ENCODE measurements at places on chromosomes 3 and 15.

- DNase-seq = no peak
Measured at GRCh38 chr3:23157331-23157730, 45.8 kb upstream of the UBE2E2 start.

- no peak for DNase-seq
Measured at GRCh38 chr15:42274702-42274989, 1.4 kb upstream of the TMEM87A start.

DNA sequence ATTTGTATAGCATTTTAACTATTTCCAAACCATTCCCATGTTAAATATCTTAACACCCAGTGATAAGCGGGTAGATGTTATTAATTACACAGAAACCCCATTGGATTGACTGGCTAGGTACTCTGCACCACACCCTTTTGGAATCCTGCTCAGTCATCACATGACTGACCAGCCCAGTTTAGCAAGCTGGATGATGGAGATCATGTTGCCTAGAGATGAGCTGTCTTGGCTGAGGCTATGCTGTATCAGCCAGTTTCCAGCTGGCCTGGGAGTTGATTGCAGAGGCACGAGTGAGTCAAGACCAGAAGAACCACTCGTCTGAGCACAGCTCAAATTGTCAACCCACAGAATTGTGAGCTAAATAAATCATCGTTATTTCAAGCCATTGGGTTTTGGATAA lies 124.6 kb downstream of the ZNF621 start:
- no peak for DNase-seq

GRCh38 chr3:13776253-13777050 lies 103.4 kb downstream of the WNT7A start:
- no peak for DNase-seq

GRCh38 chr15:70427167-70428120 lies 329.7 kb upstream of the TLE3 start:
- no peak for DNase-seq

DNA sequence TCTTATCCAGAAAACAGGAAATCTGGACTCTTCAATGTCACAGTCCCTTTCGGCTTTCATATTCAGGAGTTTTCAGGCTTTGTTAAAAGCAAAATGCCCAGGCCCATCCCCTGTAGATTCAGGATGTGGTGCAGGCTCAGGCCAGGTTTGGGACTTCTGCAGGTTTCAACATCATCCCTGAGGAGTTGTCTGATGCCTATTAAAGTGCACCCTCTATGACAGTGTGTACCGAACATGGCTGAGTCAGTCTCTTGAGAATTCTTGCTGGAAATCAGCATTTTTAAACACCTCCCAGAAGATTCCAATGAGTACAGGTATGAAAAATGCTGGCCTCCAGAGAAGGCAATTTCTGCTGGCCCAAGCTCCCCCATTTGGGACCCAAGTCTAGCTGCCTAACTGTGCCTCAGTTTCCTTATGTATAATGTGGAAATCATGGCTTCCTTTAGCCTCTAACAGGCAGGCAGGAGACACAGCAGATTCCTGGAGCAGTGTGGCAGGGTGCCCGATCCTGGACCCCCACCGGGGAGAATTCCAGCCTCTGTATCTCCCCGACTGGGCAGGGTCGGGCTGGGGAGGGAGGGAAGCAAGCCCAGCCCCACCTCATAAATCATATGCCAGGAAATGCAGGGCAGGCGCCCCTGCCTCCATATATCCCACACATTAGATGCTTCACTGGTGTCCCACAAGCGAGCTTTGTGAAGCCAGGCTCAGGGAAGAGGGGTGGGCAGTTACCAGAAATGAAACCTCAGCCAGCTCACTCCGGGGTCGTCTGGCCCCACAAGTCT lies 44.4 kb upstream of the SLC6A11 start:
- no peak for DNase-seq

DNA sequence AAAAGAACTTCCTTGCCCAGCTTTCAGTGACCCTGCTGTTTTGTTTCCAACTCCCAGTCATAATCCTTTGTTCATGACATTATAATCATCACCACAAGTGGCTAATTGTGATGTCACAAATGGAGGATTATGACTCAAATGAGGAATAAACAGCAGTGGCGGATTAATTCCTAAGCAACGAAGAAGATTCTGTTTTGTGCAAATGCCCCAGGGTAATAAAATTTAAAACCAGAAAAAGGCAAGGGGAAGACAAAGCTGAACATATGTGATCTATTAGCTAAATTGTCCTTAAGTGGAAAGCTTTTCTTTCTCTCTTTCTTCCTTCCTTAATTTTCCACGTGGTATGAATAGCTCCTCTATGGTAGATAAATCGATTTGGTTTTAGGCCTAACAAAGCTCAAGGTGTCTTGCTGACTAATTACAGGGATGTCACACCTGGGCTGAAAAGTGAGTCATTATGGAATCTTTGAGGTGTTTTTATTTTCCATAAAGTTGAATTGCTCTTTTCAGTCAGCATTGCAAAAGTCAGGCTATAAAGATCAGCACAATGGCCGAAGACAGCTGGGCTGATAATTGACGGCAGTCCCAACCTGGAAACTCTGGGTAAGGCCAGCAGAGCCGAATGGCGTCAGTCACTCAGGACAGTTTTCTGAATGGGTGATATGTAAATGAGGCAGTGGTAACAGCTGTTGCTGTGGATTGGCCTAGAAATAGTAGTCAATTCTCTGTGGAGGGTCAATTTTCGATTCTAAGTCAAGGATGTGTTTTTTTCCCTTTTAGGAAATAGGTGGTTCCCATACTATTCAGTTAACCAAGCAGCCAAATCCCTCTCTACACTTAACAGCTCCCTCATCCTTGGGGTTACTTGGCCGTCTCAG lies 121.5 kb downstream of the PTPRG start:
- DNase-seq = no peak

- no peak for DNase-seq
Measured at GRCh38 chr15:96444865-96445264, 114.4 kb downstream of the NR2F2 start.

DNA sequence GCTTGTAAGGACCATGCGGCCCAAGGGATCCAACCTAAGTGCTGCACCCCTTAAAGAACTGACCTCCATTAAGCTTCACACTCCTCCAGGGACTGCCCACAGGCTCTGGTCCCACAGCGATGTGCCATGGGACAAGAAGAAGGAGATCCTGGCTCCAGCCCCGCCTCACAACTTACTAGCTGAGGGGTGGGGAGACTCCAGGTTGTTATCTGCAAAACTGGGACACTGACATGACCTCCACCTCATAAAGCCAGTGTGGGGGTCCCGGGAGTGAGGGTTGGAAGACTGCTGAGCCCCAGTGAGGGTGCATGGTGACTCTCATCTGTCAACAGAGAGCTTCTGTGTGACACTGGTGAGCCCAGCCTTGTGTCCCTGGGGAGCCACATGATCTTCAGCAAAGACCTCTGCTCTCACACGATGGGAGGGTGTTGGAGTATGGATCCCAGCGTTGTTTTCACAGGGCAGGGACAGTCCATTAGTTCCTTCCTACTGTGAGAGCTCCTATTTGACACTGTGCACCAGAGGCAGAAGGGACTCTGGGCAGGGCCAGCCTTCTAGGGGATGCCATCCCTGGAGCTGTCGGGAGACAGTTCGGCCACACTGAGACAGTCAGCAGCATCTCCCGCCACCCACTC lies 26.7 kb downstream of the EAF1 start:
- DNase-seq = no peak

DNA sequence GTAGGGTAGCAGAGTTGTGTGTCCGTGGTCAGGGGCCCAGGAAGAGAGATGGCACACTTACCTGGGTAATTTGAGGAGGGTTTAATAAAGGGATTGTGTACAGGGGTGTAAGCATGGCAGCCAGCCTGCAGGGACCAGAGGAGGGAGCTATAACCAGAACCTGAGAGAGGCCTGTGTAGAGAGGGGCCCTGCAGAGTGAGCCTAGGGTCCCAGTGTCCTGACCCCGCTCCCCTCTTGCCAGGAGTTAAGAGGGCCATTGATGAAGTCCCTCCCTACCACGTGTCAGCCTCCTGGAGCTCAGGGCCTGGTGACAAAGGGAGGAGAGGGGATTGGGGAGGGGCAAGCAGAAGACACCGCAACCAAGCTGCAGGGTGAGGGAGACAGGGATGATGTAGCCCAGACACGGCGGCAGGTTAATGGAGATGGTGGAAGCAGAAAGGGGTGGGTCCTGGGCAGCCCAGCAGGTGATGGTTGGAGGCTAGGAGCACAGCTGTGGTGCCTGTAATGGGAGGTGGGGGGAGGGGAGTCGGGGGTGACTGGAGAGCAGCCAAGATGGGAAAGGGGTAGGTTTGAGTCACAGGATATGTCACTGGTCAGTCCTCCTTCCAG lies 165.4 kb upstream of the TOPAZ1 start:
- no peak for DNase-seq

- DNase-seq = no peak
Measured at GRCh38 chr15:98626153-98626552, 22.2 kb upstream of the IGF1R start.

GRCh38 chr15:93861413-93861812 lies 369.9 kb upstream of the MCTP2 start:
- no peak for DNase-seq

DNA sequence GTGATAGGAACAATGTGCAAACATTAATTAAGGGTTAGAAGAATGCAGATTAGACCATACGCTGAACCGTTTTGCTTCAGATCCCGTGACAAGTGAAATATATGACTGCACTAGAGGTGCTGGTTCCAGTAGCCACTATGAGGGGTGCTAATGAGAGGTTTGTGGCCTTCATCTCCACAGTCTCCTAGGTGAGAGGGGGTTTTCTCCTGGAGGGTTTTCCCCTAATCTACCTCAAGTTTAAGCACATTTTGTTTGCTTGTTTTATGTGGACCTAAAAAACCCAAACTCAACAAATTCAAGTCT lies 13.7 kb upstream of the SHF start:
- no peak for DNase-seq

DNA sequence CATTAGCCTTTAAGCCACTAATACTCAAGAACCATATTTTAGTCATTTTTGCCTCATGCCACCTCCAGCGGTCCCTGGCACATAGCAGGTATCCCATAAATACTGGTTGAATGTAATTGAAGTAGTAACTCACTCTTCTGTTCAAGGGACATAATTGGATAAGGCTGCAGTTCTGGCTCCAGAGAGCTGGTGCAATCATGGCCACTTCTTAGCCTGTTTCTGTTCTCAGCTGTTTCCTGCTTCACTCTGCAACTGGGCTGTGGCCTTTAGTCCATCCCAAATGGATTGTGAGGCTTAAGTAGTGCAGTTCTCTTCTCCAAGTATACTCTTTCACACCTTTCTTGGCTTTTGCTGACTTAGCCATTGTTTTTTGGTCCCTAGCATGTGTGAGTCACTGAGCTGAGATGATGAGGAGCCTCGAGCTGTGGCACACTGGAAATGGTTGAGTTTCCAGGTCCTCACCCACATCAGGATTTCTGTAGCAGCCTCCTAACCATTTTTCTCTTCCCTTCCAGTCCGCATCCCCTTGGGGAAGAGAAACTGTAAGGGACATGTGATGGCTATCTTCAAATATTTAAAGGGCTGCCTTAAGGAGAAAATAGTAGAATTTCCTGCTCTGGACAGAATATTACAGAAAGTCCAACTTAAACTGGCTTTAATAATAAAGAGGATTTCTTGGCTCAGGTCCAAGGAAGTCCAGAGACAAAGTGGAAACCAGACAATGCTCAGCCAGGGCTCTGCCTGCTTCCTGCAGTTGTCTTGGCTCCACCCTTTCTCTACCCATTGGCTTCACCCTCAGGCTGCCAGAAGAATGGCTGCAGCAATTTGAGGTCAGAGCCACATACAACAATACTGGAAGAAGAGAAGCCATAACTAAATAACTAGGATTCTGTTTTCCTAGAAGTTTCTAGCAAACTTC lies 305.4 kb upstream of the ROPN1 start:
- no peak for DNase-seq

DNA sequence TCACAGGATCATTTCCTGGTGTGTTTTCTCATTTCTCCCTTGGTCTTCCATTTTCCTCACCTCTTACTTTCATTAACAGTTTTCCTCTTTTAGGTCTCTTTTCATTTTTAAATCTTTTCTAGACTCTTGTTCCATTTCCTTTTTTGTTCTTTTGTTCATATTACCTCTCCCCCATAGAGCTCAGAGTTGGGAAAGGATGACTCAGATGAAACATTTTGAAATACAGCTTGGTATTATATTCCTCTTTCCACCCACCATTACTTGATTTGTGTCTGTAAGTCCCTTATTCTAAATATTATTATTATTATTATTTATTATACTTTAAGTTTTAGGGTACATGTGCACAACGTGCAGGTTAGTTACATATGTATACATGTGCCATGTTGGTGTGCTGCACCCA lies 153.1 kb downstream of the VGLL3 start:
- no peak for DNase-seq

DNA sequence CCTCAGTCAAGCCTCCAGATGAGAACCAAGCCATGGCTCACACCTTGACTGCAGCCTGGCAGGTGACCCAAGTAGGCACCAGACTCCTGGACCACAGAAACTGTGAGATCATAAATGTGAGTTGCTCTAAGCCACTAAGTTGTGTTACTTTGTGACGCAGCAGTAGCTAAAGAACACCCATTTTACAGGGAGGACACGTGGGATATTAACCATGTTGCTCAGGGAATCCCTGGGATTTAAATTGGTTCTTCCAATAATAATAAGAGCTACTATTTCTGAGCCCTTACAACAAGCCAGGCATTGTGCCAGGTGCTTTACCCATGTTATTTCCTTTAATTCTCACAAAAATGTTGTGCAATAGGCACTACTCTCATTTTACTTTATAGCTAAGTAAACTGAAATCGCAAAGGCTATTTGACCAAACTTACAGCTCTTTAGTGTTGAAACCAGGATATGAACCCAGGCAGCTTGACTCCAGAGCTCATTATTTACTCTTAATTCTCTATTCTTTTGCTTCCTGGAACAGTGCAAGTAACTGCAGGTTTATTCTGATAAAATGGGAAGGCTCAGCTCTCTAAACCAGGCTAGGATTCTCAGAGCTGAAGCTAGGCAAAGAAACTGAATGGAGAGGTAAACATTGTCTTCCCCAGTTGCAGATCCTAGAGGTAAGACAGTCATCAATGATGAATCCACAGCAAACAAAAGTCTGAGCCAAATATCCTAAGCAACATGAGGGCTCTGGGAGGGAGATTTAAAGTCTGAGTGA lies 294.4 kb downstream of the KBTBD8 start:
- DNase-seq = no peak

GRCh38 chr3:150545419-150546225 lies 674 bp downstream of the SERP1 start:
- DNase-seq = peak; percentile 21

DNA sequence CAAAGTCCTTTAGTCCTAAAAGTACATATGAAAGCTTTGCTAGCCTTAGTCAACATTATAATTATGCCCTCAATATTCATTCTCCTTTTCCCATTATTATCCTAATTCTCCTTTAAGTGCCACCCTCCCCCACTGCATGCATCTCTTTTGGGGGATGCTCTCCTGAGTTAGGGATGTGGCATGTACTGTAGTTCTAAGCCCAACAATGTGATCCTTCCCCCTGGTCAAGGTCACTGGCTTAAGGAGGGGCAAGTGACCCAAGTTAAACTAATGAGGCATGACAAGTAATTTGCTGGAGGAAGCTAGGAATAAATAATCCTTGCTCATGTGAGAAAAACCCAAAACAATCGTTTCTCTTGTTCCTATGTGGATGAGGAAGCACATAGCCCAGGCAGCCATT lies 343.9 kb upstream of the SUCLG2 start:
- no peak for DNase-seq

GRCh38 chr15:91199511-91199910 lies 99.5 kb downstream of the SV2B start:
- DNase-seq = no peak

Data from bone marrow (tissue), 2 donors.